ENCODE measurements at places on chromosomes 6 and 20. TPM values are rescaled to one million over a fixed set of nuclear protein-coding genes. Genes with fewer than 3 reads are reported as not detected.

GRCh38 chr6:108799354-108799717, 48.9 kb upstream of the ARMC2 start:
- no peak for ATAC-seq

- ATAC-seq = no peak
Measured at GRCh38 chr20:12984069-12984765, 24.6 kb upstream of the SPTLC3 start.

OR2J3 gene
- not detected for total RNA-seq

NRSN2 gene
- 4.3 TPM for total RNA-seq
